Suprapubic skin (tissue), 4 donors: ENCODE measurements at places on chromosomes 4 and X. TPM values are rescaled to one million over a fixed set of nuclear protein-coding genes. Genes with fewer than 3 reads are reported as not detected.

PAGE2B gene
- total RNA-seq, result not detected

GRCh38 chr4:89379511-89380044 is 72.0 kb upstream of the GPRIN3 start:
- no peaks in the 10 kb centered on the region for H3K4me1 ChIP-seq
- H3K4me3 ChIP-seq, result no peak overlapping the region

DNA sequence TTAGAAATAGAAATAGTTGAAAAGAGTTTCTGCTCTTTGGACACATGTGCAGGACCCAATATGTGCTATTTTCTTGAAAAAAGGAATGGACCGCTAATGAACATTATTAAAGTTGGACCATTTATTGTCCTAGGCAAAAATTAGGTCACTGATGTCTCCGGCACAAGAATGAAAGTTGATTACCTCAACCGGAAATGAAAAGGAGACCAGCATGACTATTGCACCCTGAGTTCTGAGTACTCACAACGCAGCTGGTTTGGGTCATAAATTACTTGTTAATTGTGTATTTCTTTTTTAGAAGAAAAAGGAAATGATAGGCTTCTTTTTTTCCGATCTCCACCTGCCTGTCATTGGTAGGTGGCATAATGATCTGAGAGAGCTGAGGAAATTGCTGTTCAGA is 232.7 kb downstream of the ARHGAP24 start:
- DNase-seq, result no peak
- H3K27ac ChIP-seq, result no peak overlapping the region
- H3K4me1 ChIP-seq, result no peaks in the 10 kb centered on the region
- no peaks in the 10 kb centered on the region for H3K36me3 ChIP-seq

DNA sequence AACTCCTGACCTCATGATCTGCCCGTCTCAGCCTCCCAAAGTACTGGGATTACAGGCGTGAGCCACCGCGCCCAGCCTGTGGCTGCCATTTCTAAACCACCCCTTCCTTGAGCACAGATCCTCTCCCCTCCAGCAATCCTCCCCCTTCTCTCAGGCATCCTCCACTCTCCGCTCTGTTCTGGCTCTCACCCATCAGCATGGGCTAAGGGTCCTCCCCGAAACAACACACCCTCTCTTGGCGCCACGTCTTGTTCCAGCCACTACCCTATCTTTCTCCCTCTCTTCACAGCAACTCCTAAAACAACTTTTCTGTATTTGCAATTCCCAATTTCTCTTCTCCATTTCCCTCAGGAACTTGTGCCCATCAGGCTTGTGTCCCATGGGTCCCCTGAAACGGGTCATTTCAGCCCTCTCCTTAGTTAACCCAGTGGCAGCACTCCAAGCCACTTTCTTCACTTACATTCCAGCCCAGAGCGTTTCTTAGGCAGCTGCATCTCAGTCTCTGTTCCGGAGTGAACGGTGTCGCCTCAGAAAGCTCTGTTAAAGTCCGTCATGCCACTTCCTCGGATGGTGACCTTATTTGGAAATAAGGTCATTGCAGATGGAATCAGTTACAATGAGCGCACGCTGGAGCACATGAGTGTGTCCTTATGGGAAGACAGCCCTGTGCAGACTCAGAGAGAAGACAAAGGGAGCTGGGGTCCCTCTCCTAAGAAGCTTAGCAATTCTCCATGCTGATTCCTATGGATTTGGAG is 28.3 kb upstream of the CLDN24 start:
- DNase-seq, result no peak
- no peaks in the 10 kb centered on the region for H3K27me3 ChIP-seq
- no peaks in the 10 kb centered on the region for H3K36me3 ChIP-seq

DNA sequence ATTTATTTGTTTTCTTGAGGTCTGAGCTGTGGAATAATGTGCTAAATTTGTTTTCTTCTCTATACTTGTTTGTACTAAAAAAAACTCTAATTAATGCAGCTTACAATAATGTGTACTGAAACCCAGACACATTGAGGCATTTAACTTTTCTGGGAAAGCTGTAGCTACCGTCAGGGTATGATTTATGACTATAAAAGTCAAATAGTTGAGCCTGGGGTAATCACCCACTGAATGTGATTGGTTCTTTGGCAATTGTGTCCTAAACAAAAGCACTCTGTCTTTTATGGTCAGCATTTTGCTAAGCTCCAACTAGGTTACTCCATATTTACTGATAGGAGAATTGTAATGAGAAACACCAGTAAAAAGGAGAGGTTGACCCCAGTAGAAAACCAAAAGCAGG is 65.9 kb upstream of the CBLL2 start:
- no peak for DNase-seq
- no peaks in the 10 kb centered on the region for H3K27me3 ChIP-seq
- no peak overlapping the region for H3K4me3 ChIP-seq
- no peaks in the 10 kb centered on the region for H3K36me3 ChIP-seq
- H3K27ac ChIP-seq, result no peak overlapping the region

DNA sequence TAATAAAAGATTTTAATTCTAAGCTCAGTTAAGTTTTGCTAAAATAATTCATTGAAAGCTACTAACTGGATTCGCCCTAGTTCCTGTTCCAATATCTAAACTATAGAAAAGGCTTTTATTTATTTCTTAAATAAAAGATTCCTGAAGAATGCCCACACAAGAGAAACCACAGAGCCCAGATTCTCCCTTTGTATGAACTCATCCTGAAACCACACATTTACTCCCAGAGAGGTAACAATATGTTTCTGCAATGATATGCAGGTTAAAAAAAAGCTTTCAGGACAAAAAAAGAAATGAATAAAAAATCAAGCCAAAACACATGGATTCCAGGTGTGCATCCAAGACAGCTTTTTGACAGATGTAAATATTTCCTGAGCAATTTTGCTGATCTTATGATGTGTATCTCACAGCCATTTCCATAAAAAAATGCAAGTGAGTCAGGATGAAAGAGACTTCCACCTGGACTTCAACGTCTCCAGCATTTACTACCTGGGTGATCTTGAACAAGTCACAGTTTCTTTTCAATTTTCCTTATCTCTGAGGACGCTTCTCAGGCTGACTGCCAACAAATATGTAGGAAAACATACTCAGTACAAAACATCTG is 234.4 kb upstream of the FAT1 start:
- no peaks in the 10 kb centered on the region for H3K36me3 ChIP-seq
- H3K4me1 ChIP-seq, result peaks cover 2% of the 10 kb centered on the region
- no peaks in the 10 kb centered on the region for H3K27me3 ChIP-seq
- no peak for DNase-seq

GRCh38 chr4:159220353-159220752 is 117.5 kb downstream of the RAPGEF2 start:
- H3K27ac ChIP-seq, result no peak overlapping the region
- no peaks in the 10 kb centered on the region for H3K36me3 ChIP-seq
- no peak overlapping the region for H3K4me3 ChIP-seq
- H3K4me1 ChIP-seq, result no peaks in the 10 kb centered on the region
- no peaks in the 10 kb centered on the region for H3K27me3 ChIP-seq

GRCh38 chrX:13448941-13449340 is 120.5 kb upstream of the EGFL6 start:
- no peak for DNase-seq
- H3K4me3 ChIP-seq, result no peak overlapping the region
- H3K27ac ChIP-seq, result no peak overlapping the region
- H3K36me3 ChIP-seq, result no peaks in the 10 kb centered on the region
